Stromal cell of bone marrow (primary cell): ENCODE measurements at places on chromosomes 7 and 10.
A peak's percentile ranks its signal among the peaks of the same experiment; 100 is the strongest.

DNA sequence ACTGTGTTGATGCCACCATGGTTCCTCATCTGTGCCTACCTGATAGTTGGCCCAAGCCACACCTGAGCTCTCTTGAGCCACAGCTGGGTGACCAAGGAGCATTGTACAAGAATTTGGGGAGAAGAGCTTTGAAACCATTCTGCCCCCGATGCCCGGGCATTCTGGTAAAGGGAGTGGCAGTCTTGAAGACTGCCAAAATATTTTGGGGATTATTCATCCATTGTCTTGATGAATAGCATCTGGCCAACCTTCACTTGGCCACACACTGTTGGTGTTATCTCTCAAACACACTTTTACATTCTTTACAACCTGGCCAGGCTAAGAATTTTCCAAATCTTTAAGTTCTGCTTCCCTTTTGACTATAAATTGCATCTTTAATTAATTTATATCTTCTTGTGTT is 113.1 kb upstream of the PCBD1 start:
- no peak for DNase-seq

DNA sequence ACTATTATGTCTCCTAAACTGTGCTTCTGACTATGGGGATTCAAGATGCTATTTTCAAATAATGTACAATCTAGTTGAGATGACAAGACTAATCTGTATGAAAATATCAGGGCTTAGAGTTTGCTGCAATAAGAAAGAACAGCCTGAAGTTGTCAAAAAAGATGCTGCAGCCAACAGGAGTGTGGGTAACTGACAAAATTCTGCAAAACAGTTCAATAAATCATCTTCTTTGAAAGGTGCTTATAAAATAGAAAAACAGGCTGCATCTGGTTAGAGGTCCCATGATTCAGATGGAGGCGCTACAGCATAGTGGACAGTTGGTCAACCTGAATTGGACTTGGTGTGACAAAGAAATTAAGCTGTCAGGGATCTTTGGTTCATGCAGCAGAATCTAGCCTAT is 511.0 kb downstream of the XPNPEP1 start:
- no peak for DNase-seq

DNA sequence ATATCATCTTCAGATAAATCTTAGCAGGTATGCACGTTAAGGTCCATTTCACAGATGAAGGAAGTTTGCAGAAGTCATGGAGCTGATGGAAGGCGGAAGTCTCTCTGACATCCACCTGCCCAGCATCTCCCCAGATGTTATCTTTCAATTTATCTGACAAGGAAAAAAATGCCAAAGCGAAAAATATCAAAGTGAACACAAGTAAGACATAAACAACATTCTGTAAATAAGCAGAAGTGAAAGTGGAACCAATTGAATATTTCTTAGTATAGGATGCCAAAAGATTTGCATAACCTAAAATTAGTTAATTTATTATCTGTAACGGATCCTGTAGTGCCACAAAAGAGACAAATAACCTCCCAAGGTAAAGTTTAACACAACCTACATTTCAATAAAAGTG is 73.6 kb upstream of the NEBL start:
- DNase-seq, result no peak

DNA sequence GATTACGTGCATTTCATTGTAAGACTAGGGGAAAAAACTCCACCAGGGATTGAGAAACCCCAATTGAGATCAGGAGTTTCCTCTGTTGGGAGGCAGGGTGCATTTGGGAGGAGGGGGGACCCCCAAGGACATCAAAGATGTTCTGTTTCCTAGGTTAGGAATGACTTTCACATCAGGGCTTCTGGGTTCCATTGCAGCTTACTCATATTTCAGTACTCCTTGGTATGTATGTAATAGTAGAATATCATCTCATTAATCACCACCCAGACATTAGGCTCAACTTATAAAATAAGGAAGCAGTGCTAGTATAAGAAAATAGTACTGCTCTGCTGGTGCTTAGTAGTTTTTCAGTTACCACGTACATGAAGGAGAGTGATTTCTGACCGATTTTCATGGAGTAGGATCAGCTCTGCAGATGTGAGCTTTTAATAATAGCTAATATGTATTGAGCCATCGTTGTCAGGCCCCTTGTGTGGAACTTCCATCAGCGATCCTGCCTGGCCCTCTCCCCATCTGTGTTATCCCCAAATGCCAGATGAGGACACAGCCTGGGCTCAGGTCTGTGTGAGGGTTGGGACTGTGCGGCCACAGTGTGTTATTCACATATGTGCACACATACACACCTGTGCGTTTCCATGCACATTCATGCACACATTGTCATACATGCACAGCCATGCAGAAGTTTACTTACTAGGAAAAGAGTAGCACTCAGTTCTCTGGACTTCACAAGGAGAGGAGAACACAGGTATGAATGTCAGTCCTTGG is 23.5 kb downstream of the UPP1 start:
- DNase-seq, result no peak

DNA sequence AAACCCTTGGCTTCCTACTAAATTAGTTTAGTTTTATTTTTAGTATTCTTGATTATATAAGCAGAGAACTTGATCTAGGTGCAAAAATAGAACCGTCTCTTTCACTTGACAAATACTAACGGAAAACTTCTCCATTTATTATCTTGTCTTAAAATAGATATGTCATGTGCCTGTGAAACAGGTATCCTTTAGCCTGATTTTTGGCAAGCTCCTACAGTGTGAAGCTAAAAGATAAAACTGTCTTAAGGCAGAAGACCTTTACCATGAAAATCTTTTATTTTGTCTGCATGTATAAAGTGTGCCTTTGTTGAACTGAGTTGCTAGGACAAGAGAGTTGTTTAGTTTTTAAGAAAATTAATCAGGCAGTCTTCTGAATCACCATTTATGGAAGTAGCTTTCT is 90.6 kb downstream of the CYP51A1 start:
- DNase-seq, result no peak

DNA sequence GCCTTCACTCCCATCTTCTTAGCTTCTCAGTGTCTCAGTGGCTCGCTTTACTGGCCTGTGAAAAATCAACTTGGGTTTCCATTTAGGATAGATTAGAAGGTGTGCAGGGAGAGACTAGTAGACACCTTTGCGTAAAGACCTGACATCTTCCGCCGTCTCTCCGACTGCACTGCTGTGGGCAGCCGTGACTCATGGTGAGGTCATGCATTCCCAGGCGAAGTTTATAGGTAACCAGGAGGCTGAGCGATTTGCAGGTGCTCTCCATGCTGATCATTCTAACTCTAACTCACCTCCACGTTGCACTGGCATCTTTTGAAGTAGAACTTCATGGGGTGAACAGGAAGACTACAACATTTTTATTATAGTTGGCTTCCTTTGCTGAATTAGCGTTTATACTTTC is 68.0 kb upstream of the ZNF438 start:
- no peak for DNase-seq

DNA sequence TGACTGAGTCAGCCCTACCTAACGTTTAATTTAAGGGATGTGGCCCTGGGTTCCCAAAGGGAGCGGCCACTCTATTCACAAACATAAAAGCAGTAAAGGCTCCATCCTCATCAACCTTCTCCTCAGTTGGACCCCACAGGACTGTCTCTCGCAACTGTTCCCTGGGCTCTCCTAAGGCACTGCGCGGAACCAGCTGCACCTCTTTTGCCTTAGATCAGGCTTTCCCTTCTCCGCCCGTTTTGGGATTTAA is 689 bp upstream of the GTPBP4 start:
- no peak for DNase-seq

- DNase-seq, result no peak
Measured at GRCh38 chr10:129184196-129184595, 282.8 kb upstream of the MGMT start.

DNA sequence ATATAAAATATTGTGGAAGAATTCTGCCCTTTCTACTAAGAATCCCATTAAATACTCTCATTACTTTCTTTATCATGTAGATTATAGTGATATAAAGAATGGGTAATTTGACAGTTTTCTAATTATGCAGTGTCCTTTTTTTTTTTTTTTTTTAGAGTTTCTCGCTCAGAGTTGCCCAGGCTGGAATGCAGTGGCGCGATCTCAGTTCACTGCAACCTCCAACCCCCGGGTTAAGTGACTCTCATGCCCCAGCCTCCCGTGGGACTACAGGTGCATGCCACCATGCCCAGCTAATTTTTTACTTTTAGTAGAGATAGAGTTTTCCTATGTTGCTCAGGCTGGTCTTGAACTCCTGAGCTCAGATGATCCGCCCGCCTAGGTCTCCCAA is 1143.4 kb upstream of the SORCS1 start:
- DNase-seq, result no peak

- DNase-seq, result no peak
Measured at GRCh38 chr10:35136263-35136815, 9.7 kb downstream of the CREM start.

- DNase-seq, result no peak
Measured at GRCh38 chr10:7933262-7933661, 115.0 kb downstream of the TAF3 start.

- DNase-seq, result peak; percentile 41
Measured at GRCh38 chr10:89347701-89348457, 20.1 kb downstream of the IFIT3 start.

DNA sequence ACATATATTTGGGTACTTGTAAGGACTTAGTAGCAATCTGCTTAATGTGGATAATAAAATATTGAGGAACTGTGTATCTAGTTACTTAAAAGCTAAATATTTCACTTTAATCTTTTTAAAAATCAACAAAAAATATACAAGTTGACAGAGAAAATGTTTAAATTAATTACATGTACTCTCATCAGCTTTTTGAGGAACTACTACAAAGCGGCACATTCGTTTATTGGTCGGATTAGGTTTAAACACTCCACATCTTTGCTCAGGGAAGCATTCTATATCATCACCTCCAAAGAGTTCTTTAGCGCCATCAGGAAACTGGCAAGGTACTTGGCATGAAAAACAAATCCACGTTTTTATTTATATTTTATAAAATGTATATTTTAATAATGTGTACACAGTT is 1.6 kb downstream of the ATOH7 start:
- DNase-seq, result no peak

DNA sequence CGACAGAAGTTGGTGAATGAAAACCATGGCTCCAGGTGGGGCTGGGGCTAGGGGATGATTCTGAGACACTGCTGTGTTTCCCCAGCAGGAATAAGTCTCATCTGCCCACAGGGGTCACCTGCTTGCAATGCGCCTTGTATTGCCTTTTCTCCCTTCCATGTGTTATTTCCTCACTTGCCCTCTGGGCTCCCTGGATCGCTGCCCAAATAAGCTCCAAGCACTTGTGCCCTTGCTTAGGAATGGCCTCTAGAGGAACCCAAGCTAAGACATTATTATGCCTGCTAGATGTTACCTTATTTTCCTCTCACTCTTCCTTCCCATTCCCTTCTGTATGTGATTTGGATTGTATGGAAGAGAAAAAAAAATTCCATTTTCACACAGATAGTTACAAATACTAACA is 24.8 kb upstream of the PLPP4 start:
- no peak for DNase-seq

DNA sequence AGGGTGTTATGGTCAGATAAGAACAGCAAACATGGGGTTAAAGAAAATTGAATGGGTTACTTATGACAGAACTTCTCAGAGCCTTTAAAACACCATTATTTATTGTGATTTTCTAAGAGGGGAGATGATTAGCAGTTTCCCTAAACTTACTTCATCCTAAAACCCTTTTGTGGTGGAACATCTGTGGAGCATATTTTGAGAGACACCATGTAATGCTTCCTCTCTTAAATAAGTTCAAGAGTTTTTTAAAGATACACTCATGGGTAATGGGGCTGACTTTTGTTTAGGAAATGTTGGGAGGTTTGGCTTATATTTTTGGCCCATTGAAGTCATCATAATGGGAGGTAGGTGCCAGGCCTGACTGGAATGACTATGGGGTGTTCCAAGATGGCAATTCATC is 8.4 kb upstream of the PDCD4 start:
- no peak for DNase-seq

DNA sequence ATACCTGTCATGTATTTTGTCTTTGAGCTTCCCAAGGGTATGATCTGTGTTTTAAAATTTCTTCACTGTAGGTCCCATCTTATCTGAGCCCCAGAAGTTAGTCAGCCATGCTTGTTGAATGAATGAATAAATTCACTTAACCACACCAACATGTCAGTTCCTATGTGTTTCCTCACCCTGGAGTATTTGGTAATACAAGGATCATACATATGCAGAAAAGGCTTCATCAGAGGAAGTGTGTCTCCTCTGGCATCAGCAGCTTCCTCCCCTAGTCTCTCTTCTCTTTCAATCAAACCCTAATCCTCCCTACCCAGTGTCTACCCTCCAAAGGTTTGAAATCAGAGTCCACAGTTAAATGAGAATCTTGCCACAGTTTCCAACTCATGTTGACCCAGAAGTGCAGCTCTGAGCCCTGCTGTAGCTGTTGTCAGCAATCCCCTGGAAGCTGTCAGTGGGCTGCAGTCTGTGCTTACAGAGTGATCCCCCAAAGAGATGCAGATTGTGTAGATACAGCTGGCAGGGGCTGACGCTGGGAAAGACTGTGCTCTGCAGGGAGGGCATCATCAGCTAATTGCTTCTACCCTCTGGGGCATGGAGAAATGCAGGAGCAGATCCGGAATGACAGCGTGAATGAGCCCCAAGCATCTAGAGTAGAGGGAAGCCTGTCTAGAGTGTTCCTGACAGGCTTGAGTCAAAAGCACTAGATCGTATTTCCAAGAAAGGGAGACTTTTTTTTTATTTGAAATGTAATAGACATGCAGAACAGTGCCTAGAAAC is 105.0 kb upstream of the WDR11 start:
- DNase-seq, result no peak

- no peak for DNase-seq
Measured at GRCh38 chr10:23379686-23380085, 35.1 kb upstream of the C10orf67 start.

DNA sequence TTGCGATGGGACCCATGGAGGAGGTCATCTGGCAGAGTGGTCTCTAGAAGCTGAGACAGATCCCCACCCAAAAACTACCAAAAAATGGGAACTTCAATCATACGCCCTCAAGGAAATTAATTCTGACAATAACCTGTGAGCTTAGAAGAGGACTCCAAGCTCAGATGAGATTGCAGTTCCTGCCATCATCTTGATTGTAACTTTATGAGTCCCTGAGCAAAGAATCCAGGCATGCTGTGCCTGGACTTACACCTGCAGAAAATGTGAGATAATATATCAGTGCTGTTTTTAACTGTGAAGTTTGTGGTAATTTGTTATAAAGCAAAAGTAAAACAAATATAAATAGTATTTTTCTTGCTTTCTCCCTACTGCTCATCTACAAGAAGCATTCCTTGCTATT is 299.6 kb upstream of the MBL2 start:
- no peak for DNase-seq

DNA sequence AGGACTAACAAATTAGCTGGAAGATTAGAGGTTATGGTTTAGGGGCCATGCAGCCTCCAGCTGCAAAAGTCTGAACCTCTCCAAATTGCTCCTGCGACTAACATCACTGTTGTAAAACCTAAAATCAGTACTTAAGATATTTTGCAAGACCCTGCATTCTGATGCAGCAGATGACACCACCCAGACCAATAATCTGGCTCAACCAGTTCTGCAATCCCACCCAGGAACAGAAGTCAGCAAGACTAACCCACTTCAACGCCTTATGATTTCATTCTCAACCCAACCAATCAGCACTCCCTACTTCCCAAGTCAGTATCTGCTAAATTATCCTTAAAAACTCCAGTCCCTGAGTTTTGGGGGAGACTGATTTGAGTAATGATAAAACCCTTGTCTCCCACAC is 250.8 kb upstream of the MBL2 start:
- no peak for DNase-seq

- no peak for DNase-seq
Measured at GRCh38 chr10:129950676-129951075, 13.4 kb downstream of the EBF3 start.

- DNase-seq, result no peak
Measured at GRCh38 chr7:104653825-104654401, 325.5 kb downstream of the LHFPL3 start.
